Activated T-helper 17 cell treated with anti-CD3 and anti-CD28 coated beads, Interleukin-2, amount 50 U/mL, for 72 hours (primary cell): ENCODE measurements at places on chromosomes 5 and 9. TPM values are rescaled to one million over a fixed set of nuclear protein-coding genes. Genes with fewer than 3 reads are reported as not detected.

LIFR gene
- total RNA-seq: 0.16 TPM

NUP188 gene
- total RNA-seq: 110 TPM

GCNT4 gene
- total RNA-seq: 0.91 TPM

LHX3 gene
- total RNA-seq: not detected

EGFLAM gene
- total RNA-seq: not detected

UGCG gene
- total RNA-seq: 15.1 TPM

PCDHGA6 gene
- 0.40 TPM for total RNA-seq

GRXCR2 gene
- not detected for total RNA-seq

ALDOB gene
- not detected for total RNA-seq

MAMDC4 gene
- 18.6 TPM for total RNA-seq

ACTL7B gene
- 0.11 TPM for total RNA-seq

TSLP gene
- 0.13 TPM for total RNA-seq

KCNT1 gene
- total RNA-seq: not detected

CCDC192 gene
- not detected for total RNA-seq

GRCh38 chr5:54517512-54518145, at the start of gene SNX18:
SNX18 (plus strand) TSS chr5:54517759; CDS start chr5:54517953, 194 bp downstream.
- peak; percentile 90 for ATAC-seq

DNA sequence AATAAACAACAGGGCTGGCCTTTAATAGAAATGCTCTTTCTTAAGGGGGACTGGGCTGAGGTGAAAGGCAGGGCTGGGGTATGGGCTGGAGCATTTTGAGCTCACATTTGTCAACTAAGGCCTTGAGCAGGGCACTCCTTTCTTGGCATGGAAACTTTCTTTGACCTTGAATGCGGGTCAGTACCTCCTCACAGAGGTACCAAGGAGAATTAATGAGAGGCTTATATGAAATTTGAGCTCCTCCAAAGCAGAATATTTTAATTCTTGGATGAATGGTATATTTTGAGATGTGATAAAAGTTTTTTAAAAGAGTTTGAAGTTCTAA, 3.1 kb downstream of the CYSTM1 start:
- ATAC-seq: no peak

GRCh38 chr5:6496636-6497035, 48.0 kb downstream of the UBE2QL1 start:
- peak; percentile 58 for ATAC-seq

- peak; percentile 32 for ATAC-seq
Measured at GRCh38 chr5:95241635-95242034, 43.3 kb downstream of the MCTP1 start.

DNA sequence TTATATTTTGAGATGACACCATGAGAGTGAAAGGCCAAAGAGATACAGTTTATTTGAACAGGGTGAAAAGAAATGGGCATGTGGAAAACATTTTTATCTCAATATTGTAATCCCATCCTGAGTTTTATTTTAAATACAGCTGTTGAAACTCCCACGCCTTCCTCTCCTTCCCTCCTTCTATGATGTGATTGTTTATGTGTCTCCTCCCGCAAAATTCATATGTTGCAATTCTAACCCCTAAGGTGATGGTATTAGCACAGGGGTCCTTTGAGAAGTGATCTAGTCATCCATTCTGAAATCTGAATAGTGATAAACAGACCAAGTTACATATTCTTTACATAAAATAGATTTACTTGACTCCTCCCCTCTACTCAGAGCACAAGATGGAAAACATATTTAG, 1275.4 kb upstream of the C9orf72 start:
- no peak for ATAC-seq

- no peak for ATAC-seq
Measured at GRCh38 chr5:28046596-28046995, 1008.2 kb upstream of the CDH9 start.

DNA sequence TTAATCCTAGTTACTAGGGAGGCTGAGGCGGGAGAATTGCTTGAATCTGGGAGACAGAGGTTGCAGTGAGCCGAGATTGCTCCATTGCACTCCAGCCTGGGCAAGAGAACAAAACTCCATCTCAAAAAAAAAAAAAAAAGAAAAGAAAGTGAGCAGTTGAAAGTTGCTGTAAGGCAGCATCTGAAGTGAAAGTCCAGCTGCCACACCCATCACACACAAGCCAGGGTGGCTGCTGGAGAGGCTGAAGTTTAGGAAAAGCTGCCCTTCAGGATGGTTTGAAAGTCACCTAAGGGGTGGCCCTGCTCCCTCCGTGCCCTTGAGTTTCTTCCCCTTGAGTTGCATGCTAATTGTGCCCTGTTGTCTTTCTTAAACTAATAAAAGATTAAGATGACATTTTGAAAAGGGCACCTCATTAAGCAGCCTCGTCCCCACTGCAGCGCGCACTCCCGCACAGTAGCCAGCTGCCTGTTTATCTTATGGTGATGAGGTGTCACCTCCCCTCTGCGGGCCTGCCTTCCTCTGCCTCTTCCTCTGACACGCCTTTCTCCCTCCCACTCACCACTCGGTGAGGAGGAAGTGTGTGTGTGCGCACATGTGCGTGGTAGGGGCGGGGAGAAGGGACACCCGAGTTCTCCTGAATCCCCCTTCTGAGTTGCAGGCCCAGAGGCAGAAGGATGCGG, 104.2 kb upstream of the PANK3 start:
- ATAC-seq: peak; percentile 69

DNA sequence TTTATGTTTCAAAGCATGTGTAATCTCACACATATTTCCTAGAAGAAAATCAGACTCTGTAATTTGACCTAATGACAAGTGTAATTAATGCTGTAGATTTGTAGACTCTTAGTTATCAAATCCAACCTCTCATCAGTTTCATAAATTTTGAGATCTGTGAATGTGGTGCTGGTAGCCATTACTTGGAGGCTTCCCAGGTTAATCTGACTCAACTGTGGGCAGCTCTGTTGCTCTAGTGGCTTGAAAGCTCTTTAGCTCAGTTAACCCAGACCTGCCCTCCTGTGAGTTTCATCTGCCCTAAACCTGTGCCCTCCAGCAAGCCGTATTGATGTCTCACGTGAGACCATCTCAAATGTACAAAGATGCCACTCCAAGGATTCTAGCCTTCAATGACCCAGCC, 323.4 kb downstream of the FBXL7 start:
- no peak for ATAC-seq

GRCh38 chr5:1899201-1899600, 16.5 kb upstream of the IRX4 start:
- ATAC-seq: no peak

GRCh38 chr9:87428659-87429058, 69.0 kb upstream of the DAPK1 start:
- no peak for ATAC-seq

- ATAC-seq: no peak
Measured at GRCh38 chr5:139416651-139417050, 12.8 kb upstream of the SPATA24 start.

DNA sequence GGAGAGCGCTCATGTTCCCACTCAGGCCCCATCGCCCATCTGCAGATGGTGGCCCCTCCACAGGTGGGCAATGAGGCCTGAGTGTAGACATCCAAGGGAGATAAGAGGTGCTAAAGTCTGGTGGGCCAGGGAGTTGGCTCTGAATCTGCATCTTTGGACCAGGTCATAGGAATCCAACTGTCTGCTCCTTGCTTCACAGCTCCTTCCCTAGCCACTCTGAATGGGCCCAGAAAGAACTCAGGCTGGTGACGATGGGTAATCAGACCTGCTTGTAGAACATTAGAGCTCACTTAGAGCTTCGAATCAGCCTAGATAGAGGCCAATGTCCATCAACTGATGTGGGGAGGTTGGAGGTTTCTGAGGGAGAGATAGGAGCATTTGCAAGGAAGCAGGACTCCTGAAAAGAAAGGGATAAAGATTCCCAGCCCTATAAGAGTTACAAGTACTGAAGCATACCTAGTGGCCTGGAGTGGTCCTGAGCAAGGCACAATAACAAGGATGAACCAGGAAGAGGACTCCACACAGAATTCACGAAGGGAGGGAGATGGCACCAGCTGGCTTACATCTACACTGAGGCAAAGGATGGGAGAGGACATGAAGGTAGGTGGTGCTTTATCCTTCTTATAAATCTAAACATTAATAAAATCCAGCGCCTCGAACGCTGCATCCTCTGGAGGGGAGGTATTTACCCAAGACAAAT, 132.8 kb upstream of the ALDH1B1 start:
- no peak for ATAC-seq

DNA sequence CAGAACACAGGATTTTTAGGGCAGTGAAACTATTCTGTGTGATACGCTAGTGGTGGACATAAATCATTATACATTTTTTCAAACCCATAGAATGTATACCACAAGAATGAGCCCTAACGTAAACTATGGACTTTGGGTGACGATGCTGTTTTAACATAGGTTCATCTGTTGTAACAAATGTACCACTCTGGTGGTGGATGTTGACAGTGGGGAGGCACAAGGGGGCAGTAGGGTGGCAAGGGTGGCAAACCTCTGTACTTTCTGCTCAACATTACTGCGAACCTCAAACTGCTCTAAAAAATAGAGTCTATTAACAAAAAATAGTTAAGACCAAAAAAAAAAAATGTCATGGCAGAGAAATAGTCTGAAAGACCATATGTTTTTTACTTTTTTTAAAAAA, 9.1 kb upstream of the MVB12B start:
- no peak for ATAC-seq

DNA sequence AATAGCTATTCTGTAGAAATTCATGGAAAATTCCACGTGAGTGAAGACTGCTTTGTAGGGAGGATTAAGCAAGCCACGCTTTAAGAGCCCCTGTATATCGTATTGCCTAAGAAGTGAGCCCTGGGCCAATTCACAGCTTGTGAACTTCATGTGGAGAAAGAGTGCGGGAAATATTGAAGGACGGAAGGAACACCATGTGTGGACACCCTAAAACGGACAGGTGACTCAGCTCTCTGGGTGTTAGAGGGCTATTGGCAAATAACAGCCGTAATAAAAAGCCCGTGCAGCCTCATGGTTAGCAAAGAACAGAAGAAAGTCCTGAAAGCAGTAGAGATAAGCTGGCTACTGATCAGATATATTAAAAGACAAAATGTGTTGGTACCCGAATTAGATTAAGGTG, 26.4 kb downstream of the ZNF366 start:
- no peak for ATAC-seq

- no peak for ATAC-seq
Measured at GRCh38 chr5:1239505-1240251, 14.5 kb downstream of the SLC6A18 start.

DNA sequence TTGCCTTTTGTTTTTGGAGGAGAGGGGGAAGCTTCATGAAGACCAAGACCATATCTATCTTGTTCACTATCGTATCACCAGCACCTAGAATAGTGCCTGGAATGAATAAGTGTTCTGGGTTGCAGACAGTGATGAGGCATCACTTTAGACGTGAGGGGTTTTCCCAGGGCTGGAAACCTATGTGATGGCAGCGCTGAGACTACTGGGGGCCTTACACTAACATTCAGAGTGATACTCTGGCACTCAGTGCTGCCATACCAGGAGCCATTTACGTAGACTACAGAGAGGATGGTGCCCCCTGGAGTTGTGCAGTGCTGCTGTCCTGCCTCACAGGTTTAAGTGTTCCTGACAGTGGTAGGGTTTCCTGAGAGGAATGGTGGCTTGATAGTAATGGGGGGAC, 6.9 kb downstream of the CCL19 start:
- ATAC-seq: peak; percentile 99

GRCh38 chr9:112094948-112095681, 80.0 kb downstream of the SUSD1 start:
- peak; percentile 51 for ATAC-seq

DNA sequence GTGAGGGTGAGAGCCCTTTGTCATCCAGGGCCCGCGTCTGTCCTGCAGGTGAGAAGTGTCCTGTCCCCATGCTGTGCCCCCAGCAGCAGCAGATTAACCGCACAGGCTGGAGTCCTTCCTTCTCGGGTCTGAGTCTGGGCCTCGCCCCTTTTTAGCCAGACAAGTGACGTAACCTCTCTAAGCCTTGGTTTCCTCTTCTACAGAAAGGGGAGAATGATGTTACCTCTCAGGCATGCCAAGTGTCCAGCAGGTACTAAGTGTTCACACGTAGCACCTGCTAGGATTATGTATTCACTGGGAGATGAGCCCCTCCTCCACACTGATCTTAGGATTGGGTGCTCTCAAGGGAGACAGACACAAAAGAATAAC, 6.9 kb downstream of the NEURL1B start:
- ATAC-seq: no peak

GRCh38 chr9:124805186-124805585, 28.3 kb downstream of the OLFML2A start:
- ATAC-seq: no peak

- ATAC-seq: no peak
Measured at GRCh38 chr5:167511-167910, 23.8 kb upstream of the LRRC14B start.

DNA sequence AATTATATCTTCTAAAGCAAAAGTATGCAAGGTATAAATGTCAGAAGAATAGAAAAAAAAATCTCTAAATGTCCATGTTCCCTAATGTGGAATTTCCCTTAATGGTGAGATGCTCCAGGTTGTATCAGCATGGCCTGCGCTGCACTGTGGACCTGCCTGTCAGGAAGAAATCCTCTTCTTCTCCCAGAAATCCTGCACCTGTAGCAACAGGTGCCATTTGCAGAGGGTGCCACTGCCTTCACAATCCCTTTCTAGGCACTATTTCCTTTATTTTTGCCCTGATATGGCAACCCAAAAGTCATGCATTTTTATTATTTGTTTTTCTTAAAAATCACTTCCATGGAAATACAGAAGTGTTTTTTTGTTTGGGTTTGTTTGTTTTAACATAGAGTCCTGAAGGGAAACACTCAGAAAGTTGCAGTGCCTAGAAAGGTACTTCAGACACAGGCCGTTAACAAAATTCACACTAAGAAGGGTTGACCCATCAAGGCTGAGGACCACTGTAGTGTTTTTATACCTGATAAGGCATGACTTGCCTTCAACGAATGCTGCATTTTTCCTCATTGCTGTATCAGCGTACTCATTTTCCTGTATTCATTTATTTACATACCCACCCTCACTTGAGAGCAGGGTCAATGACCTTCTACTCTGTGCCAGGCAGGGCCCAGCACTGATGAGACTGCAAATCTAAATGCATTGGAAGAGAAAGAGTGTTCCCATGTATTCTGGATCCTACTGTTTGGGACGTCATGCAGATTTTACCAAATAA, 177.8 kb downstream of the SNX18 start:
- no peak for ATAC-seq

- no peak for ATAC-seq
Measured at GRCh38 chr5:145941096-145941447, 4.7 kb downstream of the SH3RF2 start.

GRCh38 chr5:305050-305449, 16.5 kb upstream of the AHRR start:
- no peak for ATAC-seq
